ENCODE measurements at places on chromosomes 1 and 21.

- no peak for DNase-seq
These were observed 104.1 kb downstream of the KCNN3 start for GRCh38 chr1:154765970-154766369.

- no peak for DNase-seq
These were observed 1.1 kb upstream of the FOXD3 start for GRCh38 chr1:63321066-63321784.

DNA sequence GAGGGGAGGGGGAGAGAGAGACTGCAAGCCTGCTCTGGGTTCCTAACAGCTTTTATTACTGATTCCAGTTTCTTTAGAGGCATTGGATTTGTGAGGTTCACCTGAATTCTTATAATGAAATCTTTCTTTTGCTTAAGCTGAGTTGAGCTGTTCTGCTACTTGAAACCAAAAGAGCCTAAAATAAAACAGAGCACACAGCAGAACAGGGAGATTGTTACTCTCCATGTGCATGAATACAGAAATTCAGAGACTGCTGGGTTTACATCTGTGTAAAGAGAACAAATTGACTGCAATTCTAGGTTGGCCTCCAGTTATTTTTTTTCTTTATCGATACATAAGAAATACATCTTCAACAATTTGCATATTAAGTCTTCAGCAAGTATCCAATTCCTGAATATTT, 168.8 kb upstream of the NRIP1 start:
- no peak for DNase-seq

GRCh38 chr21:45156459-45156858, 82.1 kb downstream of the ADARB1 start:
- DNase-seq = no peak

DNA sequence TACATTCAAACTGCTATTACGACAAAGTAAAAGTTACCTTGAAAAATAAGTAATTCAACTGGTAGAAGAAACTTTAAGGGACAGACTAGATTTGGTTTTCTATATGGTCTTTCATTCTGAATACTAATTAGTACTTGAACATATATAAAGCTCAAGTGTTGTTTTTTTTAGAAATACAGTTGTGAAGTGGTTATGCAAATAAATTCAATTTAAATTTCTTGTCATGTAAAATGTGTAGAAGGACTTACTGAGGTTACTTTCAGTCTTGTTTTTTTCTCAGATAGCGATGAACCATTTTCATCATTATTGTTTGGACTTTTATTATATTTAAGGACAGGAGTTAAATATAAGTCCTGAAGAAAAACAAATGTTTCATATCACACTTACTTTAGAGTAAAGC, 24.4 kb downstream of the HS2ST1 start:
- DNase-seq = no peak

- DNase-seq = no peak
These were observed 17.5 kb upstream of the CITED4 start for GRCh38 chr1:40879482-40880175.

- no peak for DNase-seq
These were observed 91.9 kb downstream of the PCBP3 start for GRCh38 chr21:45735259-45736000.

DNA sequence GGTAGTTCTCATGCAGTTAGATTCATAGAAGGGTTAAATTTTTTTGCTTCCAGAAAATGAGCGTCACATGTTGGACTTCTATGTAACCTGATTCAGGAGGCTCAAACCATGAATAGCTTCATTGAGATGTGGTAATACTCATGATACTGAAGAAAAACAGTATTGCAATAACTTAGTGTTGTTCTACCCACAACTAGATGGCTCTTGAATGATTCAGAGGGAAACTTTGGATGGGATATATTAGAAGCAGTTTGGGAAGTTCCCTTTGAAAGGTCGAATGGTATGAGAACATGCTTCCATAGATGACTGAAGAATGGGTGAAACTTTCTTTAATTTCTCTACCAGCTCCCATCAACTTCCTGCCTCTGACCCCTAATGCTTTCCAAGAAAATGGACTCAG, 211.7 kb upstream of the PTGFR start:
- no peak for DNase-seq

- no peak for DNase-seq
These were observed 30.3 kb downstream of the HOOK1 start for GRCh38 chr1:59845091-59845490.

- no peak for DNase-seq
These were observed 121.6 kb downstream of the PTBP2 start for GRCh38 chr1:96843196-96843595.

DNA sequence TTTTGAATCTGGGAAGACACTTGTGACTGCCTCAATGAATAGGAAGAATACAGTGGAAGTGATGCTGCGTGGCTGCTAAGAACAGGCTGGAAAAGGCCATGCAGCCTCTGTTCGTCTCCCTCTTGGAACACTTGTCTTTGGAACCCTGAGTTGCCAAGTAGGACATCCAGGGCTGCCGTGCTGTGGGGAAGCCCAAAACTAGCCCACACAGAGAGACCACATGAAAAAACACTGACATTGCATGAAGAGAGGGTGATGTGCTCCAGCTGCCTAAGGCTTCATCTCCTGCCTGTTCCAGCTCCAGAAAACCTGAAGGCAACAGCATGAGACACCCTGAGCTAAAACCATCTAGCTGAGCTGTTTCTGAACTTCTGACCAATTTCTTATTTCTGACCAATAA, 61.1 kb upstream of the GNG4 start:
- DNase-seq = no peak

DNA sequence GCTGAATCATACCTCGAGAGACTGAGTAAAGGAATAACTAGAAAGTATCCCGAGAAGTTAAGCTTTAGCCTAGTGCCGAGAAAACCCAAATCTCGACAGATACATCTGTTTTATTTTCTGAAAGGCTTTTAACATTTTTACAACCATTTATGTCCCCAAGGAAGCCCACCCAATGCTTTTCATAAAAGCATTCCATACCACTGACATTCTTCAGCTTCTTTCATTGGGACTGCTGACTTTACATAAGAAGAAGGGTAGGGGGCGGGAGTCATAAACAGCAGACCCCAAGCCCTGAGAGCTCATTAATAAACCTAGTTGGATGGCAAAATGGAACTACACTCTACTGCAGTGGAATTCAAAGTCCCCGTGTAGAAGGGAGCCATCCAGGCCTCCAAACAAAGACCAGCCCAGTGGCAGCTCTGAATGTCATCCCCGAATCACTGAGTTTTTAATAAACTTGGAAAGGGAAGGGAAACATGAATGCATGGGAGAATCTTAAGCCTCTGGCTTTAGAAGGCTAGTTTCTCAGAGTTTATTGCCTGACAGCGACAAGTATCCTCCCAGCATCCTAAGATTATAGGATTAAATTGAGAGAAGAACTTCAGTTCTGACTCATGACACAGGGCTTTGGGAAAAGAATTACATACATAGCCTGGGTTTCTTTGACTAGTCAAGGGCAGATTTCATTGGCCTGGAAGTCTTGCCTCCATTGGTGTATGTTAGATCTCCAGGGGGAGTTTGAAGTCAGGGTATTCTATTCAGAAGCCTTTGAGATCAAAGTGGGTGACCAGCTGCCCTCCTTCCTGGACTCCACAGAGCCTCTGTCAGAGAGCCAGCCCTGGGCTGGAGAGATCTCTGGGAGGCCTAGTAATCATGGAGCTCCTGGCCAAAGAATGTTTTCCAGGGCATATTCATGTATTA, 3.7 kb downstream of the ATF3 start:
- DNase-seq = no peak

DNA sequence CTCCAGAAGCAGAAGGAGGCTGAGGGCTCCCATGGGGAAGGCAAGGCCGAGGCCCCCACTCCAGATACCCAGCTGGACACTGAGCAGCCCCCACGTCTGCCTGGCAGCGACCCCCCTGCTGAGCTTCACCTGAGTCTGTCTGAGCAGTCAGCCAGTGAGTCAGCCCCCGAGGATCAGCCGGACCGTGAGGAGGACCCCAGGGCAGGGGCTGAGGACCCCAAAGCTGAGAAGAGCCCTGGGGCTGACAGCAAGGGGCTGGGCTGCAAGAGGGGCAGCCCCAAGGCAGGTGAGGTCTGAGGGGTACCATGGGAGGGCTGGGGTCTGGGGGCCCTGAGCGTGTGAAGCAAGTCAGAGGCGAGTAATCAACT, 21.3 kb downstream of the DMBX1 start:
- DNase-seq = no peak

- DNase-seq = no peak
These were observed 47.1 kb upstream of the RPL11 start for GRCh38 chr1:23644555-23644866.

DNA sequence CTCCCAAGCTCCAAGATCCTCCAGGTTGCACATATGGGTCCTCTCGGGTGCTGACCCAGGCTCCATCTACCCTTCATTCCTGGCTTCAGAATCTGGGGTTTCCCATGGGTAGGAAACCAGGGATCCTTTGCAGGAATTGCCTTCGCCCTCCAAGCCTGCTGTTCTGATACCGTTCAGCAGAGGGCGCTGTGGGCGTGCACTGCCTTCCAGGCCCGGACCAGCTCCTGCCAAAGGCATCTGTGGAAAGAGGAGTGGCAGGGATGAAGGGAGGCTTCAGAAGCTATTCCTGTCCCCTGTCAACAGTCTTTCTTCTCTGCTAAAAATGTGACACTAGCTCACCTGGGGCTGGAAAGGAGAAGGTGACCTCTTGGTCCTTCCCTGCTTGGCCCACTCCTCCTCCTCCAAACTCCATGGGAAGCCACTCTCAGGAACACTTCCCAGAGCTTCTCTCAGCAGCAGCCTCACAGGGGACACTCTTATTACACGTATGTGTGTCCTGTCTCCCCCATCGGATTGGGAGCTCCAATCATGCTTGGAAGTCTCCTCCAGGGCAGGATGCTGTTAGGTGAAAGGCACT, 71.2 kb downstream of the VWA5B1 start:
- DNase-seq = peak; percentile 17

DNA sequence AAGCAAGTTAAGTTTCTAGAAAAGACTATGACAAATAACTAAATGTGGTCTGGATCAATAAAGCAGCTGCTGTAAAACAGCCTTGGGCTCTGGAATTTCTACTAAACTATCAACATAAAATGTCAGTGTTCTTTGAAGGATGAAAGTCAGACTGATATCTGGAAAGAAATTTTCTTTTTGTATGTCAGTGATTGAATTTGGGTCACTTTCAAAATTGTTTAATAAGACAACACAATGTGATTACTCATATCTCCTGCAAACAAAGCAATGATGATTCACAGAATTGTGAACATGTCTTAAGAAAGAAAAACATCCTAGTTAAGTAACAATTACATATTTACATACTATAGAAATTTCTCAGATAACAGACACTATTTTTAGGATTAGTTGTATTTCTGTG, 826.4 kb downstream of the PLA2G4A start:
- DNase-seq = no peak

GRCh38 chr21:31449921-31450535, 106.0 kb upstream of the TIAM1 start:
- DNase-seq = no peak

DNA sequence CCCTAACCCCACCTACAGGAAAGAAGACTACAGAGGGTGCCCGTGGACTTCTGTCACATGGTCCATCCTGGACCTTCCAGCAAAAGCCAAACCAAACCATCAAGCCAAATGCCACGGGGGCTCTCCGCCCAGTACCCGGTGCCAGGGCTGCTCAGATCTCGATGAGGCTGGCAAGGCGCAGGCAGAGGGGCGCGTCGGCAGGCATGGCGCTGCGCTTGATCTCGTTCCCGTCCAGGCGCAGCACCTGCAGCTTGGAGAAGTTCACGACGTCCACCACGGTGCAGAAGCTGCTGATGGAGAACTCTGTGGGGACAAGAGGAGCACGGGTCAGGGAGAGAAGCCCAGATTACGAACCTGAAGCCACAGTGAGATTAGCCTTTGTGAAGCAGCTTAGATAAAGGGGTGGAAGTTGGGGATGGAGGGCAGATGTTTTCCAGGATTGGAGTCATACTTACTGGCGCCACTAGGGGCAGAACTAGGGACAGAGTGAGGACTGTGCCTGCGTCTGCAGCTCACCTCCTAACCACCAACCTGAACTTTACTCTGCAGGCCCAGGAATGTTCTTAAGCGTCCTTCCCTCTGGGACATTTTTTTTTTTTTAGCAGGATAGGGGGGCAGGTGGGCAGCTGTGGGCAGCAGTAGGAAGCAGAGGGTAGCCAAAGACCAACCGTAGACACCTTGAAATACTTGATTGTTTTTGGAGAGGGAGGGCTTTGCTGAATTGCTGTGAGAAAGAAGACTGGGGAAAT, 8.6 kb downstream of the FMOD start:
- DNase-seq = peak; percentile 50

DNA sequence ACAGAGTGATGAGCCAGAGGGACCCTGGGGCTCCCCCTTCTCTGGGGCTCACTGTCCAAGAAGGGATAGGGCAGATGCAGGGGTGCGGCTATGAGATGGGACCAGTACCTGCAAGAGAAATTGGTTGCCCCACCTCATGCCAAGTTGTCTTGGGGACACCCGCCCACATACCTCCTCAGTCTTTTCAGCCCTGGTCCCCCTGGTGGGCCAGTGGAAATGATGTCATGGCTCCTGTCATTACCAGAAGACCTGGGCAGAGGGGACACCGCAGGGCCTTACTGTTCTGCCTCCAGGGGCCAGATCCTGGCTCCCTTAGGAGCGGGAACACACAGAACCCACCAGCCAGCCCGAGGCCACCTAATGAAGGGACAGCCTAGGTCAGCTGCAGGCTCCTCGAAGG, 63.2 kb downstream of the CDK18 start:
- no peak for DNase-seq

- no peak for DNase-seq
These were observed 48.3 kb upstream of the ARTN start for GRCh38 chr1:43885279-43885801.

GRCh38 chr1:47991187-47991586, 6.0 kb downstream of the TRABD2B start:
- DNase-seq = no peak

- no peak for DNase-seq
These were observed 18.7 kb downstream of the DUSP10 start for GRCh38 chr1:221723018-221723847.

GRCh38 chr1:176566004-176566975, 103.3 kb downstream of the PAPPA2 start:
- no peak for DNase-seq

GRCh38 chr1:154837034-154837671, 32.9 kb downstream of the KCNN3 start:
- no peak for DNase-seq

DNA sequence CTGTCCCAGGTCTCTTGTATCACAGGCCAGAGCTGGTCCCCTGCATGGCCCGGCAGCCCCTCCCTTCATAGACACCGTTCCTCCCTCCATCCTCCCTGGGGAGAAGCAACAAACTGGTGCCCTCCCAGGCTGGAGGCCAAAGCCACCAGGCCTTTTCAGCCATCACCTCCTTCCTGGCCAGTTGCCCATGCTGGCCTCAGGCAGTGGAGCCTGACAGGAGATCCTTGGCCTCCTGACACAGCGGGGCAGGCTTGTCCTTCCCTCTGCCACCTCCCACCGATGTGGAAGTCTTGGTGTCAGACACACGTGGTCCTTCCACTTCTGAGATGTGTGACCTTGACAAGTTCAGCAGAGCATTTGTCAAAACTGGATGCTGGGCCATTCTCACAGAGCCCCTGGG, 206.0 kb downstream of the HIVEP3 start:
- DNase-seq = no peak

- no peak for DNase-seq
These were observed 31.4 kb downstream of the GNG12 start for GRCh38 chr1:67801903-67802302.

GRCh38 chr1:193558491-193559028, 372.1 kb upstream of the B3GALT2 start:
- no peak for DNase-seq

GRCh38 chr1:207316141-207316540, 5.3 kb upstream of the CD55 start:
- no peak for DNase-seq

- DNase-seq = no peak
These were observed 52.1 kb downstream of the COL6A1 start for GRCh38 chr21:46033410-46034400.

- DNase-seq = no peak
These were observed 3.7 kb upstream of the KIAA1614 start for GRCh38 chr1:180909005-180909414.
